Mesothelial cell of epicardium (in vitro differentiated cells): ENCODE measurements at places on chromosomes 3 and 15.

DNA sequence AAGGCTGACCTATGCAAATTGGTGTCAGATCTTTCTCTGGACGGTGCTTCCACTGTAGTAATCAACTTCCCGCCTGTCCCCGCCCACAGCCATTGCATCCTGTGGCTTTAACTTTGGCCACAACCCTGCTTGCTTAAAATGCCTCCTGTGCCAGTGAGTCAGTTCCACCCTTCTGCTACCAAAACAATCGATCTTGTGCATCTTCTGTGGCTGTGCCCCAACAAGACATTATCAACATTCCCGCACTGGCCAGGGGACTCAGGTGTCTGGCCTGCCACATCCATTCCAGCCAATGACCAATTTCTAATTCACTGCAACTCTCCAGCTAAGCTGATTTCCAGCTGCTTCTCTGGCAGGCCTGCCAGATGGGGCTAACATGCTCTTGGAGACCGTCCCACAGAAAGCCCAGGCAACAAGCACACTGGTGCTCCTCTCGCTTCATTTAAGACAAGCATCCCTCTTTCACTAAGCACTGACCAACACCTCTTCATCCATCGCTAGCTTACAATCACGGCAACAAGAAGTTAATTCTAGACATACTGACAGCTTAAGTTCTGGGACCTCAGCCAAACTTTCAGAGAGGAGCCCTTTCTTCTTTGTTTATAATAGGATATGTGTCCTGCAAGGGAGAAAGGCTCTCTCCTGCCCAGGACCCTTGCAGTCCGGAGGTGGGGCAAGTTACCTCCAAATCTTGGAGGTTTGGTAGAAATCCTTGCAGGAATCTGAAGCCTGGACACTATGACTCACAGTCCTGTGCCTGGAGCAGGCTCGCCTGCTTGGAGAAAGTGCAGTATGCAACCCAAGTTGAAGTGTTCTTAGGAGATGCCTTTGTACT, 6.7 kb downstream of the CA12 start:
- no peak for DNase-seq

GRCh38 chr3:165859061-165859460, 21.8 kb upstream of the BCHE start:
- DNase-seq = no peak

DNA sequence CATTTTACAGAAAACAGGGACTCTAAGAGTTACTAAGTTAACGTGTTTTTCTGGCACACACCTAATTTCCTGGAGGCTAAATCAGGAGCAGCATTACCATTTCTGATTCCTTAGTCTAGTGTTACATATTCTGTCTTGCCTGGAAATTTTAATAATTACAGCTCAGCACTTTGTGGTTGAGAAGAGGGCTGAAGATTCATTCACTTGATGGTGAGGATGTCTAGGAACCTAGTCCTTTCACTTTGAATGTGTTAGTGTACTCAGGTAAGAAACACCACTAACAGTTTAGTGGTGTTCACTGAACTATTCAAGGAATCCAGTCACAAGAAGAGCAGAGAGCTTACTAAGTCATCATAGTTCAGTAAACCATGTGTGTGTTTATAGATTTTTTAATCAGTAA, 102.8 kb downstream of the STT3B start:
- DNase-seq = no peak

DNA sequence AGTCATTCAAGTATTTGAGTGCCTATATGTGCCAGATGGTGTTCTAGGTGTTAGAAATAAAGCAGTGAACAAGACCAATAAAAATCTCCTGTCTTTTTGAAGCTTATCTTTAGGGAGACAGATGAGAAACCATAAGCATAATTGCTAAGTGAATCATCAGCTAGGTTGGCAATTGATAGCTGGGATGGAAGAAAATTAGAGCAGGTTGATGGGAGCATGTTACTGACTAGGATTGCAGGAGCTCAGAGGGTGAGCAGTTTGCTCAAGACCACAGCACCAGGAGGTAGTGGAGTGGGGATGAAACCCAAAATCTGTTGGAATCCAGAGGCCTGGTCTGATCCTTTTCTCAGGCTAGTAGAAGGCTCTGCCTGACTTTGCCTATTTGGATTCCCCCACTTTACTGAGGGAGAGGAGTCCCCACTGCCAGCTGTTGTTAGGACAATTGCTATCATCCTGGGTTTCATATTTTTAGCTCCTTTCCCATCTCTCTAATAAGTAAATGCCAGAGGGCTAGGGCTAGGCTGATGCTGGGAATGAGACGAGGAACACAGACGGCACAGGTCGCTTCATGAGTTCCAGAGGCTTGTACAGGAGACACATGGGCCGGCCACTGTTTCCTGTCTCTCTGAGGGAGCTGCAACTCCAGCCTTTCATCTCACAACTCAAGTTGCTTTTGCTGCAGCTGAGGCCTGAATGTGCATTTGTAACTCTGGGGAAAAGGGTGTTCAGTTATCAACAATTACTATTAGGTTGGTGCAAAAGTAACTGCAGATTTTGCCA, 102.9 kb downstream of the CACNA1D start:
- DNase-seq = no peak

DNA sequence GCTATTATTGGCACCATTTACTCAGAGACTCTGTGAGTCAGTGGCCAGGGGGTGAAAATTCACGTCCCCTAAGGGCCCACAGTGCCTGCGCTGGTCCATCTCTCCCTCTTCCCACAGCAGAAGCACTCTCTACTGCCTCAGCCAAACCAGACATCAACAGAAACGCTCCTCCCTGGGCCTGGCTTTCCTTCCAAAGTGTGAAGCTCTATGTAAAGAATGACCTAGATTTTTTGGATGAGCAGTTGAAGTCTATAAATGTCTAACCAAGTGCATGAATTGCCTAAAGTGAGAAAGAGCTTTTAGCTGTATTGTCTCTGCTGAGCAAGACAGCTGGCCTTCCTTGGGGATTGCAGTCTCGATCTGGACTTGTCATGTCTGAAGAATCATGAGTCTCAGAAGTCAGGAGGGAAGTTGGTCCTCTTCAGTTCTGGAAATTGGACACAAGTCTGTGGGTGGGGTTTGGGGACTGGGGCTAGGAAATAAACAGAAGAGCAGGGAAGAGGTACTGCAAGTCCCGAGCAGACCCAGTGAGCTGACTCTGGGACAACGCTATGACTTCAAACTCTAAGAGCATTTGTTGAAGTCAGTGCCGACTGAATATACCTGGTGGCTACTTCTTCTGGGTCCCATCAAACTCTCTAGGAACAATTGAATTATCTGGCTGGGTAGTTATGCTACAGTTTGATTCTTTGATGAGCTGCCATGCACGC, 29.0 kb downstream of the RASGRP1 start:
- DNase-seq = no peak

GRCh38 chr3:157471064-157471463, 32.2 kb downstream of the VEPH1 start:
- DNase-seq = no peak

DNA sequence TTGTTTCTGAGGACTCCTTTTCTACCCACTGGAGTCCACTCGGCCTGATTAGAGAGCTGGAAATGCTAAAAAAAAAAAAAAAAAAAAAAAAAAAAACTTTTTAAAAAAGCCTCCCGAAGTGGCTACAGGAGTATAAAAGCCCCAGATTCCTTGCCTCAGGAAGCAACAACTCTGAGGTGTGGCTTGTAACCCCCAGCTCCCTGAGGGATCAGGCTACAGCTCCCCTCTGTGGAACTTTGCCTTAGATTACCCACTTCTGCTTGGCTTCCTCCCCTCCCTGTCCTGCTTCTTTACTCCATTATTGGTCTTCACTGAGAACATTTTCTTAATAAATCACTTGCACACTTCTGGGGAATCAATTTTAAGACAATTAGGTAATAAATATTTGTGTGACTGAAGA, 49.7 kb upstream of the GADL1 start:
- DNase-seq = no peak

- no peak for DNase-seq
Observed at GRCh38 chr3:160951642-160952487, 153.3 kb downstream of the B3GALNT1 start.

- DNase-seq = no peak
Observed at GRCh38 chr15:69389426-69389825, 24.7 kb upstream of the KIF23 start.

- DNase-seq = no peak
Observed at GRCh38 chr3:111260878-111261277, 189.3 kb downstream of the NECTIN3 start.

- no peak for DNase-seq
Observed at GRCh38 chr3:151434151-151434890, 26.5 kb downstream of the IGSF10 start.

GRCh38 chr3:165742351-165742750, 94.9 kb downstream of the BCHE start:
- DNase-seq = no peak

- DNase-seq = no peak
Observed at GRCh38 chr3:172766241-172766640, 15.7 kb downstream of the ECT2 start.

DNA sequence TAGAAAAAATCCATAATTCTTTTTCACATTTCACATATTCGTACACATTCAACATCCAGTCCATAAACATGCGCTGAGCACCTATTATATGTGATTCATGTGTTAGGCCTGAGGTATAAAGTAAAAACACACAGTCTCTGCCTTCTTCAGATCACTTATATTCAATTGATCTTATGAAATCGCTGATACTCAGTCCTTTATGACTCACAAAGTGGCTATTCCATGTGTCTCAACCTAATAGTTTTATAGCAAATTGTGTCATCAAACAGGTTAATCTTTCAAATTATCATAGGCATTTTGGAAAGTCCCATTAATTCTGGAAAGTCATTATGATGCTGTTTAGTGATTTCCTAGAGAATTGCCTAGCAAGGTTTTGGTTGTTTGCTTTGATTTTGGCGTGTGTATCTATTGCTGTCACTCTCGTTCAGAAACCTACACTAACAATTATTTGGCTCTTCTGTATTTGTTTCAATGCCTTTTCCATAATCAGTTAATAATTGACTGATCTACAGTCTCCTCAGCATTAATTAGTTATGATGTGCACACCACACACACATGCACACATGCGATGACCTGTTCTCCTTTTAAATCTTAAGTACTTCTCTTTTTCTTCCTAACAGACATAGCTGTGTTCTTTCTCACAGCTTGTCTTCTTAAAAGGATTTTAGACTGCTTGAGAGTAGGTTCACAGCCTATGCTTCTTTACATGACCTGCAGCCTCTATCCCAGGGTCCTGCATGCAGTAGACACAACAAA, 353.1 kb downstream of the MECOM start:
- no peak for DNase-seq

GRCh38 chr15:57018151-57018550, 99.7 kb downstream of the TCF12 start:
- DNase-seq = no peak

GRCh38 chr3:30686799-30687198, 80.4 kb downstream of the TGFBR2 start:
- no peak for DNase-seq

DNA sequence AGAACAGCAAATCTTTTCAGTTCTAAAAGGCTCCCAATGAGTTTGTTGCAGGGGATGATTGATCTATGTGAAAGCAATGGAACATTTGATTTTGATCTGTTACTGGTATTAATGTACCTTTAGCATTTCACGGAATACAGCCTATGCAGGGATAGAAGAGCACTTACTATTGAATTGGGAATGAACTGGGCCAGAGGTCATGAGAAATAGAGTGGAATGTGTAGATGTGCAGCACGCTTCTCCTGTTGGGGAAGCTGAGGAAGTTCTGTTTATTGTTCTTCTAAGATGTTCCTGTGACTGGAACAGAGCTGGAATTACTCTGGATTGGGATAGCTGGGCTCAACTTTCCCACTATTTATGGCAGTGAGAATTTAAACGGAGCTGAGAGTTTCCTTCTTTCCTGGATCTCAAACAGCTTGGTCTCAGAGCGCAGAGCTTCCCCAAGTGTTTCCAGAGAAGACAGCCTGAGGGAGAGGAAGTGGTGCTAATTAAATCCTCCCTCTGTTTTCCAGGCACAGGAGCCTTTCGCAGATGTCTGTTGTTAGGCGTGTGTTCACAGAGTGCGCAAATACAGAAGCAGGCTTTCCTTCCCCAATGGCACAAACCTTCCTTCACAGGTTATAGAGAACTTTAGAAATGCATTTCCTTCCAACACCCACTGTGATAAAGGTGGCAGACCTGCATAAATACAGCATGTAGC, 32.5 kb downstream of the TPRG1 start:
- DNase-seq = no peak

DNA sequence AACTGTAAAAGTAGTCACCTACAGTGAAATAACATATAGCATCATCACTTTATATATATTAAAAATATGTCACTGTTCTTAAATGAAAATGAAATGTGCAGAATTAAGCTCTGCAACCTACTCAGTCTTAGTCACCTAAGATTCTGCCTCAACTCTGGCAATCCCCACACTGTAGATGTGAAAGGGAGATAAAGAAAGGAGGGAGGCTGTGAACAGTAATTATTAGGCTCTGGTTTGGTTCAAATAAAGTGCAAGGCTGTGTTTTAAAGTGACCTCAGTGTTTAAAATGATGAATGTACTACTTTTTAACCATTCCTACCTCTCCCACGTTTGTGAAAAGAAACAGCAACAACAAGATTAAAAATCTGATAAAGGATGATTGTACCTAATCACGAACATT, 72.2 kb downstream of the ATP8B4 start:
- DNase-seq = no peak

- no peak for DNase-seq
Observed at GRCh38 chr3:189516039-189516438, 115.2 kb upstream of the TP63 start.

- DNase-seq = no peak
Observed at GRCh38 chr3:179149951-179150350, 1.8 kb downstream of the PIK3CA start.

DNA sequence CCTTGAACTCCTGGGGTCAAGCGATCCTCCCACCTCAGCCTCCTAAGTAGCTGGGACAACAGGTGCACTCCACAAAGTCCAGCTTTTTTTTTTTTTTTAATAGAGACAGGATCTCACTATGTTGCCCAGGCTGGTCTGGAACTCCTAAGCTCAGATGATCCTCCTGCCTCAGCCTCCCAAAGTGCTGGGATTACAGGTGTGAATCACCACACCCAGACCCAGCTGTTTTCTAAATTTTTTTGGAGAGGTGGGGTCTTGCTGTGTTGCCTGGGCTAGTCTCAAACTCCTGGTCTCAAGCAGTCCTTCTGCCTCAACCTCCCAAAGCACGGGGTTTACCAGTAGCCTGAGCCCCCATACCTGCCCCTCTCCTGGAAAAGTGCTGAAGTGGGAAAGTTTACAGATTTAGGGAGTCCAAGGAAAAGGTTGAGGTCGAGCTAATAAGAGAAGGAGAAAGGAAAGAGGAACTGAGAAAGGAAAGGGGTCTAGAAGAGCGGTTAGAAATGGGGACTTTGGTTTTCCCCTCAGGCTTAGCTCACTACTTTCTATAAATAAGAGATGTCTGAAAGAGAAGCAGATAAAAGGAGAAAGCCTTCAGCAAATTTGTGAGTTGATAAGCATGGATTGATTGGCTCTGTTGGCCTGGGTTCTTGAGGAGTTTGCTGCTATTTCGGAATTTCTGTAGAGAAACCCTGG, 23.6 kb downstream of the UBE2E1 start:
- no peak for DNase-seq

DNA sequence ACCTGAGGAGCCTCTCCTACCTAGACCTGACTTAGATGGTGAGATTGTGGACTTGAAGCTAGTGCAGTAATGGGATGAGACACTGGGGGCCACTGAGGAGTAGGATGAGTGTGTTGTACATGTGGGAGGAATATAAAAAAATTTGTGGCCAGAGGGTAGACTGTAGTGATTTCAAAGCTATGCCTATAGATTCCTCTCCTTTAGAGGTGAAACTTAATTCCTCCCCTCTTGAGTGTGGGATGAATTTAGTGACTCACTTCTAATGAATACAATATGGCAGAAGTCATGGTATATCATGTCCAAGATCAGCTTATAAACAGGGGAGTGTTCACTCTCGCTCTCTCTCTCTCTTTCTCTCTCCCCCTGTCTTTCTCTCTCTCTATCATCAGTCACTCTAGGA, 6.7 kb downstream of the ZNF860 start:
- DNase-seq = no peak
